Activated CD4-positive, alpha-beta memory T cell treated with anti-CD3 and anti-CD28 coated beads for 36 hours (primary cell): ENCODE measurements at places on chromosomes 4 and X.

DNA sequence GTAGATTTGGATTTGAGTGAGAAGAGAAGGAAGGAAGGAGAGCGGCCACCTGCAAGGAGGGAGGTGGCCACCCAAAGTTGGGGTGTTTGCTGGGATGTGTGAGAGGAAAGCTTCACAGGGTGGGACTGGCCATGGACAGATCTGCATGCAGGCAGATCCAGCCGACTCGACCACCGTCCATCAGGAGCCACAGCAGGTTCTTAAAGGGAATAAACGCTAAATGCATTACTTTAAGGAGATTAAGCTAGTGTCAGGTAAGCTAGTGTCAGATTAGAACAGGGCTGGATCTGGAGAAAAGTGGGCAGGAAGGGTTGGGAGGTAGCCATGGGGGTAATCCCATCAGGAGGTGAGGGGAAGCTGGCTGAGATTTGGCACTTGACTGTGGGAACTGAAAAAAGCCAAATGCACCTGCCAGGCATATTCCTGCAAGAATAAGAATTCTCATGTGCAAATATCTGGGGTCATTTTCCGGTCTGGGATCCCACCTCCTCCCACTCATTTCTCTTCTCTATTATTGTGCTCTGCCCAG is 79.6 kb downstream of the MGST2 start:
- DNase-seq, result no peak

GRCh38 chr4:172392741-172393140 is 579.5 kb downstream of the GALNTL6 start:
- no peak for DNase-seq

DNA sequence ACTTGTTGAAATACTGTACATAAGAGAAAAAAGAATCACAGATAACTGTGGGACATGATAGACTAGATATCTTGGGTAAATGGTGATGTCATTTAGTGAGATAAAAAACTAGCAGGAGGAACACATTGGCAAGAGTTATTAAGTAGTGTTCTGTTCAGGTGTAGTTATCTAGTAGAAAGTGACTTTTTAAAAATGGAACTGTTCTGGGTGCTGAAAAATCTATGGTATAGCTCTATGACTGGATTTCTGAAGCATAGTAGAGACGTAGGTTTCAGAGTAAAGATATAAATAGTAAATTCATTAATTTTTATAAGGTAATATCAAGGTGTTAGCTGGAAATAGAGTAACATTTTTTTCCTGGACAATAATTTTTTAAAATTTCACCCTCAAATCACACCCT is 225.1 kb upstream of the UGT8 start:
- DNase-seq, result no peak

DNA sequence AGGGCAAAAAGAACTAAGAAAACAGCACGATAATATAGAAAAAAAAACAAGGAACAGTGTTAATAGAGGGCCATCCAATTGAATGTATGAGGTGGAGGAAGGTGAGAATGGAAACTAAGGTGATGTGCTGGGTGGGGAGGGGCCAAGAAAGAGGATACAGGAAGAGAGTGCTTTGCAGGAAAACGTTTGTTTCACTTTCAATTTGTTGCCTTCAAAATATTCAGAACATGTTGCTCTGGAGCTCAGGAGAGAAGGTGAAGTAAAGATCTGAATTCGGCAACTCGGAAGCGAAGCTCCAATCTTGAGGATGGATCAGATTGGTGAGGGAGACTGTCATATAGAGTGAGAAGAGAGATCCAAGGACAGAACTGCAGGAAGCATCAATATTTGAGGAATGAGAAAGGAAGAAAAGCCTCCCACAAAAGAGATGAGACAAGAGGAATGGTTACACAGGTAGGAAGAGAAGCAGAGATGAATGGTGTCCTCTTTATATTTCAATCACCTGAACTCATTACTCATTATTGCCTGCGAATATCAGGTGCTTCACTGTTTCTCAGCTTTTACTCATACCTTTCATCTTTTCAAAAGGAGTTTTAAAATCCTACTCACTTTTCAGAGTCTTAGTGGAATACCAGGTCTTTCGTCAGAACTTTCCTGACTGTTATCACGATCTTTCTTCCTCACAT is 14.7 kb upstream of the SEC24D start:
- DNase-seq, result peak; percentile 35

GRCh38 chr4:4687935-4688727 is 146.3 kb upstream of the STX18 start:
- DNase-seq, result no peak

GRCh38 chr4:183826461-183826860 is 78.6 kb upstream of the STOX2 start:
- no peak for DNase-seq

DNA sequence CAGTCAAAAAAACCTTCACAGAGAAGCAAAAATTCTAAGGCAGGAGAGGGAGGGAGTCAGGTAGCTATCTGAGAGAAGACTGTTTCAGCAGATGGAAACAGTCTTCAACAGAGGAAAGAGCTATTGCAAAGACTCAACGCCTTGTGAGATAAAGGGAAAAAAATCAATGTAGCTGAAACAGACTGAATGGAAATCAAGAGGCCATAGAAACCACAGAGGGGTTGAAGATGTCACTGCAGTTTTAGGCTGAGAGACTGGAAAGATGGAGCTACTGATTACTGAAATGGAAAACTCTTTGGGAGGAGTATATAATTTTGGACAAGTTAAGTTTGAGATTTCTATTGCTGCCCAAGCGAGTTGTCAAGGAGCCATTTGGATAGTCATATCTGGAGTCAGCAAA is 28.4 kb upstream of the CXCL8 start:
- no peak for DNase-seq

GRCh38 chr4:47057991-47058390 is 26.6 kb downstream of the GABRB1 start:
- no peak for DNase-seq

DNA sequence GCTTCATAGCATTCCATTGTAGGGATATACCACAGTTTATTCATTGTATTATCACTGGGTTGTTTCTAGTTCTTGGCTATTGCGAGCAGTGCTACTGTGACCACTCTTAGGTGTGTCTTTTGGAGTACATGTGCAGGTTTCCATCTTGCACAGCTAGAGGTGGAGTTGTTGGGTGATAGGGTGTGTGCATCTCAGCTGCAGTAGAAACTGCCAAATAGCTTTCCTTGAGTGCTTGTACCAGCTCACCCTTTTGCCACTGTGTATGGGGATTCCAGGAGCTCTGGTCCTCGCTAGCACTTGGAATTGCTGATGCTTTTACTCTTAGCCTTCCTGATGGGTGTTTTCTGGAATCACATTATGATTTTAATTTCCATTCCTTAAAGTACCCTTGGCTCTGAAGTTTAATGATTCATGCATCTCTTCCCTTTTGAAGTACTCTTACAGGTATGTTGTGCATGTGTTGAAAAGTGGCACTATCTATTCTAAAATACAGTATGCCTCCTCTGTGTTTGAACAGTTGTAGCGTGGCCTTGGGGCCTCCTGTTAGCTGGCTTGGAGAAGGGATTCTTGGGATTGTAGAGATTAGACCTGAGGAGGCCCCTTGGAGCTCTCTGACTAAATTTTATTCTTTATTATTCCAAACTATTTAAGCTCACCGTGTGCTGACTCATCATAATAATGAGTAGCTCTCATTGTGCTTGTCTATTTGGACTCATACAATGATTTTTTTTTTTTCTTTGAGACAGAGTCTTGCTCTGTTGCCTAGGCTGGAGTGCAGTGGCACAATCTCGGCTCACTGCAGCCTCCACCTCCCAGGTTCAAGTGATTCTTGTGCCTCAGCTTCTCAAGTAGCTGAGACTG is 38.4 kb downstream of the HTT start:
- DNase-seq, result no peak

DNA sequence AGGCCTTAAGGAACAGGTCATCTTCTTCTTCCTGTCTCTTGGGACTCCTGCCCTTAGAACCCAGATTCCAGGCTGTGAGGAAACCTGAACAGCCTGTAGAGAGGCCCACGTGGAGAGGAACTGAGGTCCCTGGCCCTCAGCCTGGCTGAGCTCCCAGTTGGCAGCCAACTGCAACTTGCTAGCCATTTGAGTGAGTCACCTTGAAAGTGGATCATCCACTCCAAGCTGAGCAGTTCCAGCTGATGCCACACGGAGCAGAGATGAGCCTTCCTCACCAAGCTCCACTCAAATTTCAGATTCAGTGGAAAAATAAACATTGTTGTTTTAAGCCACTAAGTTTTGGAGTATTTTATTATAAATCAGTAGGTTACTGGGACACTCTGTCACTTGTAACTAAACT is 392.5 kb downstream of the BCOR start:
- peak; percentile 11 for DNase-seq

- no peak for DNase-seq
These were observed 1021.2 kb downstream of the PCDH7 start for GRCh38 chr4:31741326-31741725.

DNA sequence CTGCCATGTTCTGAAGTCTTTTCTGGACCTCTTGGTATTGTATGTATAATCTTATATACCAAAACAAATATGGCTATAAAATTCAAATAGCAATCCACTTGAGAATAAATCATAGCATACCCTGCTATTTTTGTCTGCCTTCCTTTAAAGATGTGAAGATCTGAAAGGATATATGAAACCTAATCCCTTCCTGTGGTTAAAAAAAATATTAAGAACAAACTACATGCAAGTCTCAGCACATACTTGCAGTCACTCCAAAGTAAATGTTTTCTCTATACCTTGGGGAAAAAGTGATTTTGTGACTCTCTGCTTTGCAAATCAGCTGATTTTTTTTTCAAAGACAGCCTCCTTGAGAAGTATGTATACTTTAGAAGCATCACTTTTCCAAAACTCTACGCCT is 322.9 kb downstream of the ANKRD50 start:
- DNase-seq, result no peak

GRCh38 chr4:54271464-54271863 is 42.4 kb downstream of the PDGFRA start:
- DNase-seq, result no peak

GRCh38 chrX:17441965-17442364 is 67.0 kb downstream of the NHS start:
- DNase-seq, result peak; percentile 10

DNA sequence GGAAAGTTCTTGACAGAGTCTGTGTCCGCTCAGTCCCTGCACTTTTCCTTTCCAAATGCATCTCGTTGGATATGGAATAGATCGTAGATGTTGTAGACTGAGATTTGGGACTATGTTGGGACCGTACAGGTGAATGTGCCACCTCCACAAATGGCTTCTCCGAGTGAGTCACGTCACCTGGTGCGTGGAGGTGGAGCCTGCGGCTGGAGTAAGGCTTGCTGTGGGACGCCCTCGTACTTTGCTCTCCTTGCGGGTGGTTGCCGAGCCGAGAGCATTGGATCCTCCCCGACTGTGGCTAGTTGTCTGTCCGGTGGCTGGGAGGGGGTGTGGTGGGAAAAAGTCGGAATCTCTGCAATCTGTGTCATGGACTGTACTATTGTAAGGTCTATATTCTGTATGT is 60.5 kb downstream of the NELFA start:
- no peak for DNase-seq

- DNase-seq, result peak; percentile 13
These were observed 1.3 kb downstream of the TMEM165 start for GRCh38 chr4:55397126-55397436.

- DNase-seq, result peak; percentile 86
These were observed 4.9 kb downstream of the PRDM8 start for GRCh38 chr4:80202190-80202711.

DNA sequence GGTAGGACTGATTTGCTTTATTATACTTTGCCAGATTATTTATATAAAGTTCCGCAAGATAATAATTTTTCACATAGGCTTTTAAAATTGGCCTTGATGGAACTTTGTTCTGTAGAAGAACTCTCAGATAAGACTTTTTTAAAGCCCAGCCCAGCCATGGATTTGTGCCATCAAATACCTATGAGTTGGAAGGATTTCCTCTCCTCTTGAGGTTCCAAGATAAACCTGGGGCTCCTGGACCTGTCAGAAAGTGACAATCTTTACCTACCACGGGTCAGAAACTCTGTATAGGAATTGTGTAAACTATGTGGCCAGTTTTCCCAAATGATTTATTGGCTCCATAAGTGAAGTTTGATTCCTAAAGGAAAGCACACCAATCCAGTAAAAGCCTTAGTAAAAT is 271.9 kb upstream of the GRID2 start:
- DNase-seq, result no peak

- DNase-seq, result no peak
These were observed 104.6 kb upstream of the MXRA5 start for GRCh38 chrX:3450881-3451570.

DNA sequence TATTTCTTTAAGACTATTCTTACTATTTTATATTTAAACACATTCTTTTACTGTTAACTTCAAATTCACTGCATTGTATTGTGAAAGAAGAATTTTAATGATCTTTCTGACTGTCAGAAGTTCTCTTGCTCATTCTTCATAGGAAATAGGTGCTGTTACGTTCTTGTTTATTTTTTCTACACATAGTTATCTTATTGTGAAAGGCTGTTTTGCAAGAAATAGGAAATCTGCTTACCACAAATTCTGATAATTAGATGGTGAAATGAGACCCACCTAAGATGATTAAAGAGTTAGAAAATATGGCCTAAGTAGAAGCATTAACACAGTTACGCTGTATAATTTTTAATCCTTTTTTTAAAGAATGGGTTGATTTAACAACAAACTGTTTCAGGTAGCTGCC is 316.1 kb upstream of the ZFP42 start:
- DNase-seq, result no peak

GRCh38 chrX:8724300-8724699 is 7.6 kb downstream of the ANOS1 start:
- DNase-seq, result no peak

GRCh38 chr4:139988863-139989765 is 164.9 kb downstream of the MAML3 start:
- peak; percentile 69 for DNase-seq

DNA sequence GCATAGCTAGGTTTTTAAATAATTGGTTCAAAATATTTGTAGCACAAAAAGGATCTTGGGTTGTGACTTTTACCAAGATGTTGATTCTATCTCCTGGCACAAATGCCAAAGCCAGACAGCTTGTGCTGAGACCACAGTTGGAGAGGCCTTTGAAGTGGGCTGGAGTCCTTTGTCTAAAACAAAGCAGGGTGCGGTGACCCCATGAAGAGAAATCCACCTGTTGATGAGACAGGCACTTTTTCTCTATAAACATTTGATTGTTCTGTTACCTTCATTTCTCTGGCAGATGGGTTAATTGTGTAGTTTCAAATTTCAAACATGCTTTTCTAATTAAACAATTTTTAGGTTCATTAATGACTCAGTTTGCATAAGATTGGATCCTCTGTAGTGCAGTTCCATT is 56.7 kb downstream of the STOX2 start:
- no peak for DNase-seq

DNA sequence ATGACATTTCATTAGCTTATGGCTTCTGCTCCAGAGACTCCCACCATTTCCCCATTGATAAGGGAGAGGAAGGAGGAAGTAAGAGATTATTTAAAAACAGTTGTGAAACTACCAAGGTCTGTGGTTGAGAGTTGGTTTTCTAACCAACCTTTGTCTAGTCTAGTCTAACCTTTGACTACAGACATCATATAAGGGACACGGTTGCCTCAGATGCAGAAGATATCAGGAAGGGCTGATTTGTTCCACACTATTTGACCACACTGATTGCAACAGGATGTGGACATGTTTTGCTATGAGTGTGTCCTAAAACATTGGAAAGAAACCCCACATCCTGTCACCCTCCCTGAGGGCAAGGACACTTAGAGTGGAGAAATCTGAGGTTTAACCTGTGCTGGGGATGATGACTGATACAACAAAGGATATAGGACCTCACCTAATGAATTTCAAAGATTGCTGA is 53.0 kb downstream of the COQ2 start:
- DNase-seq, result peak; percentile 51

- no peak for DNase-seq
These were observed 39.3 kb upstream of the MXD4 start for GRCh38 chr4:2301225-2301642.

- no peak for DNase-seq
These were observed 5.7 kb downstream of the FAM120C start for GRCh38 chrX:54177306-54177705.

- DNase-seq, result no peak
These were observed 41.7 kb upstream of the FAM9C start for GRCh38 chrX:13086076-13086475.
